ENCODE measurements at places on chromosomes 16 and 17. TPM values are rescaled to one million over a fixed set of nuclear protein-coding genes. Genes with fewer than 3 reads are reported as not detected.

- peaks cover 7% of the 10 kb centered on the region for H3K27me3 ChIP-seq
- H3K27ac ChIP-seq, result no peak overlapping the region
- DNase-seq, result no peak
Measured at GRCh38 chr16:84690088-84690819, 9.5 kb upstream of the USP10 start.

DNA sequence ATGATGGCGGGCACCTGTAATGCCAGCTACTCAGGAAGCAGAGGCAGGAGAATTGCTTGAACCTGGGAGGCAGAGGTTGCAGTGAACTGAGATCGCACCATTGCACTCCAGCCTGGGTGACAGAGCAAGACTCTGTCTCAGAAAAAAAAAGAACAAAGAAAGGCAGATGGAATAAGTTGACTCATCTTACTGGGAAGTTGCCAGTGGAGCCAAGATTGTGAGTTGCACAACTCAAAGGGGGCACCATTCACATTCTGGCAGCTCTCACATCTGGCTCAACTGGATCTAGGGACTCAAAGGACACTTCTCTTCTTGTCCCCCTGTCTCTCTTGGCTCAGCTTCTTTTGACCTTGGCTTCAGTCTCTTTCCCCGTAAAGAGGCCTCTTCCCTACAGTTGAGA lies 53.7 kb upstream of the ETV4 start:
- no peaks in the 10 kb centered on the region for H3K27me3 ChIP-seq
- no peak overlapping the region for H3K27ac ChIP-seq
- H3K4me1 ChIP-seq, result no peaks in the 10 kb centered on the region

KRTAP4-1 gene
- total RNA-seq, result not detected

DNA sequence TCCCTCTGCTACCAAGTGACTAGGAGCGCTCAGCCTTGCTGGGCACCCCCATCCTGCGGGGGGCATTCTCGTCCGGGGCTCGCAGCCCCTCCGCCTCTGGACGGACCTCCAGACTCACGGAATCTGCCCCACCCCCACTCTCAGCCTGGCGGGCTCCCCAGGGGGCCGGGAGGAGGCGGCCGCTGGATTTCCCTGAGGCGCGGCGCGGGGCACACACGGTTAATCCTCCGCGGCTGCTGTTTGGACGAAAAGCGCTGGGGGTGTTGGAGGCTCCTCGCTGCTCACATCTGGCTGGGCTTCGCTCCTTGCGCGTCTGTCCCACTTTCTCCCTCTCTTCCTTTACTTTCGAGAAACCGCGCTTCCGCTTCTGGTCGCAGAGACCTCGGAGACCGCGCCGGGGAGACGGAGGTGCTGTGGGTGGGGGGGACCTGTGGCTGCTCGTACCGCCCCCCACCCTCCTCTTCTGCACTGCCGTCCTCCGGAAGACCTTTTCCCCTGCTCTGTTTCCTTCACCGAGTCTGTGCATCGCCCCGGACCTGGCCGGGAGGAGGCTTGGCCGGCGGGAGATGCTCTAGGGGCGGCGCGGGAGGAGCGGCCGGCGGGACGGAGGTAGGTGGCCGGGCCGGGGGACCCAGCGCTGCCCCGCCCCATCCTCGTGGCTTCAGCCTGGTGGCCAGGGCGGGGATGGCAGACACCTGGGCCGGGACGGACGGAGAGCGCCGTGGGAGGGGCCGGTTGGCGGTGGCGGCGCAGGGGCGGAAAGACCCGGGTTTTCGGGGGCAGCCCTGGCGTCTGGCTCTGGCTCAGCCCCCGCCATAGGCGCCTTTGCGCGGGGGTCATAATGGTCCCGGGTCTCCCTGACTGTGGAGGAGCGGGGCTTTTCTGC lies at the start of gene C1QTNF1:
TSS of gene C1QTNF1 (plus strand) at position 284 of the 886 bp plus-strand sequence. CDS start 19,800 bp downstream, outside the sequence.
- peaks cover 12% of the 10 kb centered on the region for H3K27me3 ChIP-seq
- H3K4me3 ChIP-seq, result peak within 1 kb of the TSS; percentile 73
- H3K27ac ChIP-seq, result peak within 1 kb of the TSS; percentile 37
- H3K4me1 ChIP-seq, result peaks cover 6% of the 10 kb centered on the region

- H3K27ac ChIP-seq, result no peak overlapping the region
- H3K4me3 ChIP-seq, result no peak overlapping the region
- peaks cover 6% of the 10 kb centered on the region for H3K36me3 ChIP-seq
- no peaks in the 10 kb centered on the region for H3K4me1 ChIP-seq
- DNase-seq, result no peak
Measured at GRCh38 chr16:19621445-19621844, 65.9 kb downstream of the VPS35L start.

GRCh38 chr17:38451030-38451839 lies 23.0 kb downstream of the ARHGAP23 start:
- no peak overlapping the region for H3K27ac ChIP-seq
- no peaks in the 10 kb centered on the region for H3K36me3 ChIP-seq
- H3K4me1 ChIP-seq, result peaks cover 12% of the 10 kb centered on the region

DNA sequence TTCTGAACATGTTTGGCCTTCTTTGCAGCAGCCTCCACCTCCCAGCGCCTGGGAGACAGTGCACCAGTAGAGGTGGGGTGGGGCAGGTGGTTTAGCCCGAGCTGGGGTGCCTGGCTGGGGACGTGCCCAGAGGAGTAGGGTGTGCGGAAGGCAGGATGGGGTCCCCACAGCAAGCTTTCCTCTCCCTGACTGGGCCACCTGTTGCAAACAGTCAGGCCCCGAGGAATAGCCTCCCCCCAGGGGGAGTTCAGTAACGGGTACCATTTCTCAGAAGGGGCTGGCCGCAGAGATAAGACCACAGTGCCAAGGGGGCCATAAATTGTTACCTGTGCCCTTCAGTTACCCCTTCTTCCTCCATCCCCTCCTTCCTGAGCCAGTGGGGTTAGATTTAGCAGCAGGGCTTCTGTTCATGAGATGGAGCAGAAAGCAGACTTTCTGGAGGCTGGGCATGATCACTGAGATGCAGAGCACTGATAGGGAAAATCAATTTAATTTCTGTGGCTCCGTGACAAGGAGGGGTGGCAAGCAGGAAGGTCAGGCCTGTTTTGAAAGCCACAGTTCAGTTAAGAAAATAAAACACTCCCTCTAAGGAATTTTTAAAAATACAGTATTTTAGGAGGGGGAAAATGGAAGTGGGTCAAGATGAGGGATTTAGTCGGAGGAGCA lies 181.9 kb downstream of the MSI2 start:
- H3K4me3 ChIP-seq, result no peak overlapping the region
- no peak for DNase-seq
- H3K4me1 ChIP-seq, result peaks cover 48% of the 10 kb centered on the region
- no peak overlapping the region for H3K27ac ChIP-seq
